Activated T-helper 2 cell treated with anti-CD3 and anti-CD28 coated beads, Interferon-gamma antibody, Interleukin-2, Interleukin-4, amounts not matched to agents 10 μg/mL and 5 μg/mL and 100 μg/mL, durations not matched to agents 14 hours and 24 hours and 36 hours (primary cell): ENCODE measurements at places on chromosomes 7 and 10. TPM values are rescaled to one million over a fixed set of nuclear protein-coding genes. Genes with fewer than 3 reads are reported as not detected.

DNA sequence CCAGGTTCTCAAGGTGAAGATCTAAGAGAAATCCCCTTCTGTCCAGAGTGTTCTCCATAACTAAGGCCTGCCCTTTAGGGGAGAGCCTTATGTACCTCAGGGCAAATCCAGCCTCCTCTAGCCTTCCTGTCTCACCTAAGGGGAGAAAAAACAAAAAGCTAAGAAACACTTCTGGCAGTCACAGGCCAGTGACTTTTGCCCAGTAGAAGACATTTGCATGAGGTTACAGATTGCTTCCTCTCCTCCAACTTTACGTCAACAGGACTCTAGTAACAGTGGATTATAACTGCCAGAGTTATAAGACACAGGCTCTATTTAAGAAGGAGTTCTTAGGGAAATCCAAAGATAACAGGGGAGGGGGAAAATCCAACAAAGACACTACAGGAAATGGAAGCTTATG lies 15.9 kb upstream of the FAM241B start:
- no peak overlapping the region for H3K27ac ChIP-seq
- H3K4me3 ChIP-seq = no peak overlapping the region
- peaks cover 23% of the 10 kb centered on the region for H3K27me3 ChIP-seq
- H3K36me3 ChIP-seq = no peaks in the 10 kb centered on the region
- no peaks in the 10 kb centered on the region for H3K4me1 ChIP-seq

DNA sequence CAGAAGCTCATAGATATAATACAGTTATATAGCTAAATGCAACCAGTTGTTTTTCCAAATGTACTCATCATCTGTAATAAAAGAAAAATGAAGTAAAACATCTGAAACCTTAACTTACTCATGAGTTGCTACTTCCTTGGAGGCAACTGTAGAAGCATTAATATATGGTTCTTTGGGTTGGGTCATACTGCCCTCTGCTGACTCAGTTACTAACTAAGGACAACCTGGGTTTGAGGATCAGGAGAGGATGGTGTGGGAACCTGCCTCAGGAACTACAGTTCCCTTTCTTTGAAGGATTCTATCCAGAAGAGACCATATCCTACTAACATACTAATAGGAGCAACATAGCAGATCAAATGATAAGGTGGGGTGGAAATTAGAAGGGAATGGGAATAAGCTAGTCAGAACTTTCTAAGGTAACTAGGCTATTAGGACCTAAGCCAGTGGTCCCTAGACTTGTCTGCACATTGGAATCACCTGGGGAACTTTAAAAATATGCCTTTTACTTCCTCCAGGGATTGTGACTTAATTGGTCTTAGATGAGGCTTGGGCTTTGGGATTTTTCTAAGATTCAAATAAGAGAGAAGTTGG lies 20.7 kb downstream of the COX15 start:
- no peak overlapping the region for H3K27ac ChIP-seq
- peaks cover 12% of the 10 kb centered on the region for H3K4me1 ChIP-seq
- no peaks in the 10 kb centered on the region for H3K27me3 ChIP-seq
- H3K4me3 ChIP-seq = no peak overlapping the region

DNA sequence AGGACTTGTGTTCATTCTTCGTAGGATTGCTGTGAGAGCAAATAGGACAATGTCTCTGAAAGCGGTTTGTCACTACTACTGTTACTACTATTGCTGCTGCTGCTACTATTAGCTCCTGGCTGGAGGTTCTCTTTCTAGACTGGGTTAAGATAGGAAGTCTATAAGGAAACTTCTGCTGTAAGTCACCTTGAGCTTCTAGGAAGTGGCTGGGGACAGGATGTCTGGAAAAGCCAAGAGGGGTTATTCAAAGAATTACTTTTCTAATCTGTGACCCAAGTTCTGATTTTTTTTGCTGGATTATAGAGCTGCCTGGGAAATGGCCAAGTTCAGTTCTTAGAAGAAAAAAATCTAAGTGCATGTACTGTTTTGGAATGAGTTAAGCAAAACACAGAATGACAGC lies 62.2 kb downstream of the NAMPT start:
- peaks cover 5% of the 10 kb centered on the region for H3K4me1 ChIP-seq
- H3K4me3 ChIP-seq = no peak overlapping the region
- H3K36me3 ChIP-seq = no peaks in the 10 kb centered on the region
- no peak overlapping the region for H3K27ac ChIP-seq
- no peak for DNase-seq

The ADAP1 gene
- total RNA-seq = 62.8 and 65.2 TPM in 2 replicates

The DLG5 gene
- 6.7 and 7.8 TPM in 2 replicates for total RNA-seq

The MET gene
- 1.5 TPM in 2 replicates for total RNA-seq
